ENCODE measurements at places on chromosomes 13 and 19. TPM values are rescaled to one million over a fixed set of nuclear protein-coding genes. Genes with fewer than 3 reads are reported as not detected.

The MEIOSIN gene
- not detected for total RNA-seq

The ZBTB32 gene
- not detected for total RNA-seq

DNA sequence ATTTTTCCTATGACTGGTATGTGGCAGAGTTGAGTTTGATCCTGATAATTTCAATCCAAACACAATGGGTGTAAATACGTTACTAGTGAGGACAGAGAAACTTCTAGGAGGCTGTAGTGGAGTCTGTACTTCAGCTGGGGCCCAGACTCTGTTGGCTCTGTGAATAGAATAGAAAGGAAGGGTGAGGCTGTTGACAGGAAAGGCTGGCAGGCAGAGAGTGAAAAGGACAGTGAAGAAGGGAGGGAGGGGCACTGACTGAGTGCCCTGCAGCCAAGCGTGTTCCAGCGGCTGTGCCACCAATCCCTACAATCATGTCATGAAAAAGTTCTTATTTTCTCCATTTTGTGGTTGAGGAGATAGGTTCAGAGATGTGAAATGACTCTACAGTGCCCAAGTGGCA, 80.5 kb downstream of the MBNL2 start:
- no peak for DNase-seq

DNA sequence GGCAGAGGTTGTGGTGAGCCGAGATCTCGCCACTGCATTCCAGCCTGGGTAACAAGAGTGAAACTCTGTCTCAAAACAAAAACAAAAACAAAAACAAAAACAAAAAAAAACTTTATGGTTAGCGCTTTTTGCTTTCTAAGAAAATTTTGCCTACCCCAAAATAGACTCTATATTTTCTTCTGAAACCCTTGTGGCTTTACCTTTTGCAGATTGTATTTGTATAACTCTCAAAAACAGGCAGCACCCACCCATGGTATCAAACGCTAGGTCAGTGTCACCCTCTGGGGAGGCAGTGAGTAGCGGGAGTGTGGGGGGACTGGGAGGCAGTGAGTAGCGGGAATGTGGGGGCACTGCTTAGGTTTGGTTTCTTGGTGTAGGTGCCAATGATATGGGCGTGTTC, 7.5 kb upstream of the SLC39A3 start:
- DNase-seq, result no peak

The KLHL1 gene
- total RNA-seq, result not detected

- peak; percentile 52 for DNase-seq
Measured at GRCh38 chr13:98506322-98506721, 70.6 kb downstream of the STK24 start.

The TUBA3C gene
- total RNA-seq, result 0.16 TPM

The RFPL4AL1 gene
- total RNA-seq, result not detected

The BCAM gene
- 91.9 TPM for total RNA-seq

The NLRP11 gene
- total RNA-seq, result not detected

DNA sequence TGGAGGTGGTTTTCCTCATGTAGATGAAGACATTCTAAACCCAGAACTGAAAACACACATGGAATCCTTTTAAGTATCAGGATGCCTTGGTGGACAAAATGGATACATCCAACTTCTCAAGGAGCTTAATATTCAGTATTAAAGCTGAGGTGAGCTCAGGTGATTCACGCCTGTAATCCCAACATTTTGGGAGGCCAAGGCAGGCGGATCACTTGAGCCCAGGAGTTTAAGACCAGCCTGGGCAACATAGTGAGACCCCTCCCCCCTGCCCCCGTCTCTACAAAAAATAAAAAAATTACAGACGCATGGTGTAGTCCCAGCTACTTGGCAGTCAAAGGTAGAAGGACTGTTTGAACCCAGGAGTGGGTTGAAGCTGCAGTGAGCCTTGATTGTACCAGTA, 28.8 kb downstream of the DPRX start:
- DNase-seq, result no peak

The NLRP5 gene
- total RNA-seq, result not detected

GRCh38 chr19:38278751-38279150, 14.4 kb downstream of the SPINT2 start:
- no peak for DNase-seq

The ENOX1 gene
- total RNA-seq, result 6.1 TPM

DNA sequence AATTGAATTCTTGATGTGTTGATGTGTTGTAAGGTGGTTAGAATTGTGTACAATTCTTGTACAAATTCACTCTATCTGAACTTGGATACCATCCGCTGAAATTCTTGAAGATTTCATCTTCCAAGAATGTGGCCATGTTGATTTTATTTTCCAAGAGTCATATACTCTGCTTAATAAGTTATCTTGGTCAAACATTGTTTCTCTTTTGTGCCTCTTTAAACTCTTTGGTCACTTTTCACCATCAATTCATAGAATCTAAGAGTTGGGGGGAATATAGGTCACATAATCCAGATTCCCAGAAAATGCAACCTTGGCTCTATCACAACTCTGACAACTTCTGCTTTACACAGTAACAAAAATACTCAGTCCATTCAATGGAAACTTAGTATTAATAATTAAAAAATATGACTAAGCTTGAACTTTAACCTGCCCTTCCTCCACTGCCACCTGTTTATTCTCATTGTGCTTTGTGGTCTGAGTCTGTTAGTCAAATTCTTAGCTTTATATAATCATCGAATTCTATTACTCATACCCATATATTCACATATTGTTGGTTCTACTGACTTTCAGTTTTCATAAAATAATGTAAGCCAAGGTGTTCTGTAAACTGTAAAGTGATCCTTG, 373.2 kb downstream of the LMO7 start:
- DNase-seq, result no peak

The ZNF665 gene
- 0.73 TPM for total RNA-seq

- DNase-seq, result no peak
Measured at GRCh38 chr13:30431269-30431940, 9.1 kb downstream of the UBE2L5 start.

DNA sequence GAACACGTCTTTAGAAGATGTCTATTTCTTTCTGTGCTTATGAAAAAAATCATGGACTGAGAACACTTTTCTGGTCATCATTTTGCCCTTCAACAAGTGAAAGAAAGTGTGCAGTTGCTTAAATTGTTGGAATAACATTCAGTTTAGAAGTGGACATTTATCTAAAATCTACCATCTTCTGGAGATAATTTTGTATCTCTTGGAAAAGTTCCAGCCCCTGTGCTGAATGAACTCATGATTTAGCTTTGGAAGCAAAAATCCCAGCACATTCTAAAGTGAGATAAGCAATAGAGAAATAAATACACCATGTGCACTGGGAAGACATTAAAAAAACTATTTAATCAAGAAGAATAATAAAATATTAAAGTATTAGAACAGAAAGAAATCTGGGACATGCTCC, 1420.8 kb upstream of the SLC10A2 start:
- DNase-seq, result no peak

GRCh38 chr13:51759240-51759639, 44.7 kb downstream of the DHRS12 start:
- DNase-seq, result no peak

- no peak for DNase-seq
Measured at GRCh38 chr13:88000787-88001186, 329.6 kb downstream of the SLITRK5 start.

DNA sequence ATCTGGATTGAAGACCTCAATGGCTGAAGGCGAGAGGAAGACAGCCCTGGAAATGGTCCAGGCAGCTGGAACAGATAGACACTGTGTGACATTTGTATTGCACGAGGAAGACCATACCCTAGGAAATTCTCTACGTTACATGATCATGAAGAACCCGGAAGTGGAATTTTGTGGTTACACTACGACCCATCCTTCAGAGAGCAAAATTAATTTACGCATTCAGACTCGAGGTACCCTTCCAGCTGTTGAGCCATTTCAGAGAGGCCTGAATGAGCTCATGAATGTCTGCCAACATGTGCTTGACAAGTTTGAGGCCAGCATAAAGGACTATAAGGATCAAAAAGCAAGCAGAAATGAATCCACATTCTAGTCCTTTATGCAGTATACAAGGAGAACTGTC, 1.2 kb downstream of the POLR1D start:
- DNase-seq, result no peak

- DNase-seq, result no peak
Measured at GRCh38 chr13:99145461-99145860, 55.2 kb upstream of the UBAC2 start.

The RNF225 gene
- total RNA-seq, result not detected

GRCh38 chr13:33875618-33876401, 57.9 kb downstream of the RFC3 start:
- no peak for DNase-seq

The PGLYRP1 gene
- 0.35 TPM for total RNA-seq

The ZNF146 gene
- total RNA-seq, result 34.3 TPM

- peak; percentile 48 for DNase-seq
Measured at GRCh38 chr13:79679334-79679733, 198.4 kb downstream of the NDFIP2 start.

The TMEM238 gene
- total RNA-seq, result 0.24 TPM

DNA sequence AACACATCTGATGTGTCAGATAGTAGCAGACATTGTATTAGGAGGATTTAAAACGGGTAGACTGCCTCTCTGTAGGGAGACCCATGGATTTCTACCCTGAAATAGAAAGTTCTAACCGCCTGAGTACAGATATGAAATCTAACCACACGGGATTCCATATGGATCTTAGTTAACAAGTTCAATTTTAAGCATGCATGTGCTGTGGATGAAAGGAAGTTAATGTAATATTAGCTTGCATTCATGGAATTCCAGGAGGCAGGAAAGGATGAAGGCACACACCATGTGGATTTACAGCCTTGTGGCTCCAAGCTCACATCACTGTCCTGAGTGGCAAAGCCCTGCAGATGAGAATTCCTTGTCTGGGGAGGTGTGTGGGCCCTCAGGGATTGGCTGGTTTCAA, 120.6 kb upstream of the IRS2 start:
- DNase-seq, result no peak

The CXCL17 gene
- not detected for total RNA-seq

- no peak for DNase-seq
Measured at GRCh38 chr13:27130979-27131623, 40.5 kb downstream of the USP12 start.

DNA sequence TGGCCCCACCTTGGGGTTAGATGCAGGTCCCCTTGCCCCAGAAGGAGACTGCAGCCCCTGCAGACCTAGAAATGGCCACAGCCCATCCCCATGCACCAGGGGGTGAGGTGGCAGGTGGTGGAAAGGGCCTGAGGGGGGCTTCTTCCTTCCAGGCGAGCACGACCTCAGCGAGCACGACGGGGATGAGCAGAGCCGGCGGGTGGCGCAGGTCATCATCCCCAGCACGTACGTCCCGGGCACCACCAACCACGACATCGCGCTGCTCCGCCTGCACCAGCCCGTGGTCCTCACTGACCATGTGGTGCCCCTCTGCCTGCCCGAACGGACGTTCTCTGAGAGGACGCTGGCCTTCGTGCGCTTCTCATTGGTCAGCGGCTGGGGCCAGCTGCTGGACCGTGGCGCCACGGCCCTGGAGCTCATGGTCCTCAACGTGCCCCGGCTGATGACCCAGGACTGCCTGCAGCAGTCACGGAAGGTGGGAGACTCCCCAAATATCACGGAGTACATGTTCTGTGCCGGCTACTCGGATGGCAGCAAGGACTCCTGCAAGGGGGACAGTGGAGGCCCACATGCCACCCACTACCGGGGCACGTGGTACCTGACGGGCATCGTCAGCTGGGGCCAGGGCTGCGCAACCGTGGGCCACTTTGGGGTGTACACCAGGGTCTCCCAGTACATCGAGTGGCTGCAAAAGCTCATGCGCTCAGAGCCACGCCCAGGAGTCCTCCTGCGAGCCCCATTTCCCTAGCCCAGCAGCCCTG, 4.2 kb upstream of the F10 start:
- DNase-seq, result no peak

The TMEM91 gene
- 3.8 TPM for total RNA-seq

The SYNE4 gene
- total RNA-seq, result 0.35 TPM

DNA sequence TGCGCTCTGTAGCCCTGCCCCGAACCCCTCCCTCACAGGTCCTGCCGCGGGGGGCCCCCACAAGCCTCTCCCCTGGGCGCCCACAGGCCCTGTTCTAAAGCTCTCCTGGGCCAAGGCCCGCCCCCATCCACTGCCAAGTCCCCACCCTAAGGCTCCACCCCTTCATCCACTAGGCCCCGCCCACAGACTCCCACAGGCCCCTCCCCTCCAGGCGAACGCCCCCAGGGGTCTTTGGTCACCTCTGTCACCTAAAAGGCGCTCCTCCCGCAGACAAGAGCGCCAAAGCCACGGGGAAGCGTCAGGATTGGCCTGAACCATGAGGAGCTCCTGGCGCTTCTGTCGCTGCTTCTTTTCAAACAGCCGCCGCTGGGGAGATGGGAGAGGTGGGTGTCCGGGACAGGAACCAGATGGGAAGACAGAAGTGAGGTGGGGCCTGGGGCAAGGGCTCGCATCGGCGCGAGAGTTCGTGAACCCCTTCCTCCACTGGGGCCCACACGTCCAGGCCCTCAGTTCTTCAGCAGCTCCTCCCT, 2.3 kb downstream of the TULP2 start:
- peak; percentile 84 for DNase-seq

GRCh38 chr13:42153199-42154113, 105.0 kb downstream of the DGKH start:
- DNase-seq, result no peak

The SYCN gene
- not detected for total RNA-seq

The GSX1 gene
- total RNA-seq, result not detected

DNA sequence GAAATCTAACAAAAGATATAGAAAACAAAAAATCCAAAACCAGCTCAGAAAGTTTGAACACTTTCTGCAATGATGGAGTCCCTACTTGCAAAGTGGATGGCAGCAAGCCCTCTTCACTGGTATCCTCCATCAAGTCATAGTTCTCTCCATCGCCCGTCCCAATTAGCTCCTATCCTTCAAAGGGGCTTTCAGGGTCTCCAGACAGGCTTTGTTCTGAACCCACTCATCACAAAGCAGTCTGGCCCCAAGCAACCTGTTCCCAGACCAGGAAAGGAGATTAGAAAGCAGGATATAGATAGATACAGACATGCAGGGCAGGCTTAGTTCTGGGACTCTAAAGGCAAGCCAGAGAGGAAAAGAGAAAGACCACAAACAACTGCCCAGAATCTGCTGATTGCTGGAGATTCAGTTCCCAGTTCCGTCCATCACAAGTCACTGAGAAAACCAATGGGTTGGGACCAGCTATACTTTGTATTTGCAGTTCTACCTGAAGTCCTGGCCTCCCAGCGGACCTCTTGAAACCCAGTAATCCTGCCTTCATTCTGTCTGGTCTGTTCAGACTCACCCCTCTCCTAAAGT, 47.2 kb upstream of the EPHX3 start:
- no peak for DNase-seq

- no peak for DNase-seq
Measured at GRCh38 chr19:29528350-29528945, 2.7 kb downstream of the VSTM2B start.

The CASP14 gene
- not detected for total RNA-seq
